CD4-positive, alpha-beta T cell (primary cell): ENCODE measurements at places on chromosomes 5 and 9.

- H3K4me3 ChIP-seq, result no peak overlapping the region
- no peaks in the 10 kb centered on the region for H3K36me3 ChIP-seq
- no peak for DNase-seq
- H3K4me1 ChIP-seq, result no peaks in the 10 kb centered on the region
- H3K27me3 ChIP-seq, result no peaks in the 10 kb centered on the region
These were observed 241.1 kb upstream of the KLF4 start for GRCh38 chr9:107730666-107731065.

GRCh38 chr9:3526997-3527940 is 1.5 kb upstream of the RFX3 start:
- no peak for DNase-seq
- peaks cover 24% of the 10 kb centered on the region for H3K4me1 ChIP-seq
- H3K27me3 ChIP-seq, result no peaks in the 10 kb centered on the region
- H3K27ac ChIP-seq, result peak overlapping the region; percentile 100
- peak overlapping the region; percentile 82 for H3K4me3 ChIP-seq
- peaks cover 4% of the 10 kb centered on the region for H3K36me3 ChIP-seq

DNA sequence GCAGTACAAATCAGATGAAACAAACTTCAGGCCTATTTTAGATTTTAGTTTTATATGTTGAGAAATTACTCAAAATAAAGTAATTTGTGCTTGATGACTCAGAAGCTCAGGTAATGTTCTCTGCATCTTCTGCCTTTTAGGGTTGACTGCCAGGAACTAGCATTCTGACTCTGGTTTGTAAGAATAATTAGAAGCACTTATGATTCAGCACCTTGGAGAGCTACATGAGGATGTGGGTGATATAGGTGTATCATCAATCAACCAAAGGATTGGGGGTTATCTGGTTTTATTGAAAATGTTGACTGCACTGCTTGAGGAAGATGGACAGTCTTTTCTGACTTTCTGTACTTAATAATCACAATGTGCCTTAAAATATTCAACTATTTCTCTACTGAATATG is 118.7 kb upstream of the SGCD start:
- H3K27ac ChIP-seq, result no peak overlapping the region
- no peak overlapping the region for H3K4me3 ChIP-seq
- no peaks in the 10 kb centered on the region for H3K36me3 ChIP-seq
- no peaks in the 10 kb centered on the region for H3K4me1 ChIP-seq
- DNase-seq, result no peak

GRCh38 chr9:107299437-107299836 is 16.4 kb downstream of the RAD23B start:
- H3K36me3 ChIP-seq, result peaks cover 16% of the 10 kb centered on the region
- DNase-seq, result no peak
- H3K4me1 ChIP-seq, result peaks cover 9% of the 10 kb centered on the region
- H3K27ac ChIP-seq, result no peak overlapping the region

GRCh38 chr5:72137826-72138409 is 30.6 kb downstream of the MAP1B start:
- H3K36me3 ChIP-seq, result no peaks in the 10 kb centered on the region
- no peak overlapping the region for H3K4me3 ChIP-seq
- peaks cover 34% of the 10 kb centered on the region for H3K27me3 ChIP-seq
- no peak overlapping the region for H3K27ac ChIP-seq
- no peak for DNase-seq
- no peaks in the 10 kb centered on the region for H3K4me1 ChIP-seq

GRCh38 chr5:142527664-142528295 is 158.1 kb downstream of the FGF1 start:
- H3K4me1 ChIP-seq, result no peaks in the 10 kb centered on the region
- no peaks in the 10 kb centered on the region for H3K36me3 ChIP-seq
- H3K27me3 ChIP-seq, result no peaks in the 10 kb centered on the region
- no peak for DNase-seq

DNA sequence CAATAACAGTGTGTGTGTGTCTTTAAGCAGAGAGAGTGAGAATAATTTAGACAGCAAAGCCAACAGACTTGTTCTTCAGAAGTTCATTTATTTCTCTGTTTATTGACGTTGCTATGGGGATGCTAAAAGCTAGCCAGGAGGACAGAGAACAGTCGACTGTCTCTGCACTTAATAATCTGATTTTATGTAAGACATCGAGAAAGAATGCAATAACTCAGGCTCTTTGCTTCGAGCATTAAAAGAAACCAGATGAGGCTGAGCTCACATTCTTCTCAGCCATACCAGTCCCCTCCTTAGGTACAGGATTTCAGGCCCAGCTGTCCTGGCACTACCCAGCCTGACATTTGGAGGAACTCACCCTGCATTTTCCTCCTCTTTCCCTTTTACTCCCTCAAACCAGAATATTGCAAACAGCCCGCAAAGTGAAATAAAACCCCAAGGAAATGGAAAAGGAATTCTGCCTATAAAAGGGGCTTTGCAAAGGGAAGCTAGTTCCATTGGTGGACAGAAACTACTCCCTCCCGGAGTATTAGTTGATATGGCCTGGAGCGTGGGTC is 44.5 kb upstream of the DPYSL3 start:
- no peak for DNase-seq
- no peaks in the 10 kb centered on the region for H3K4me1 ChIP-seq
- no peak overlapping the region for H3K4me3 ChIP-seq
- H3K36me3 ChIP-seq, result no peaks in the 10 kb centered on the region
- no peaks in the 10 kb centered on the region for H3K27me3 ChIP-seq

DNA sequence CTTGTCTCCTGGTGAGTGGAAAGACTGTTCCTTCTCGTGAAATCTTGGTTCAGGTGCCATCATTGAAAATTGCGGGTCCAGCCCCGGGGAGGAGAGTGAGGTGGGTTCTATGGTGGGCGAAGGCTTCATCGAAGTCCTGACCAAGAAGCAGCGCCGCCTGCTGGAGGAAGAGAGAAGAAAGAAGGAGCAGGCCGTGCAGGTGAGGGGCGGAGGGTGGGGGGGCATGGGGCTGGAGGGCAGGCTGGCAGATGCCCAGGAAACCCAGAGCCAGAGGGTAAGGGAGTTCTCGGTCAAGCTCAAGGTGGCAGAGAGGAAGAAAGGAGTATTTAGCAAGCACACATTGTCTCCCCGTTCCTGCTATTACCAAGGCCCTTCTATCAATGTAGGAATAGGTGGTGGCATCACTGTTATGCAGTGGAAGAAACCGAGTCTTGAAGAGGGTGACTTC is 24.3 kb upstream of the POMT1 start:
- H3K27ac ChIP-seq, result no peak overlapping the region
- no peaks in the 10 kb centered on the region for H3K27me3 ChIP-seq
- peaks cover 96% of the 10 kb centered on the region for H3K36me3 ChIP-seq
- peak; percentile 62 for DNase-seq
- H3K4me3 ChIP-seq, result no peak overlapping the region

DNA sequence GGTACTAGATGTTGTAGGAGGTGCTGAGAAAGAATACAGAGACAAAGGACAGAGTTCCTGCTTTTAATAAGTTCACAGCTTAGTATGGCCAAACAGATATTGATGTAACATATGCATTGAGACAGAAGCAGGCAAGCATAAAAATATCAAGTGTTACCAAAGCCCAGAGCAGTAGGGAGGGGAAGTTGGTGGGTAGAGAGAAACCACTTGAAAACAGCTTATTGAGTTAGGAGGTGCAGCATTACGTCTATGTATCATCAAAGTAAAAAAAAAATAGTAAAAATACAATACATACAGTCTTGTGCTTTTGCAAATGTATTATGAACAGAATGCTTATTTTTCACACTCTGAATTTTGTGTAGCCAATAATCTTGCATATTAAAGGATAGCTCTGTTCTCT is 441.8 kb upstream of the SGCD start:
- H3K27me3 ChIP-seq, result no peaks in the 10 kb centered on the region
- H3K4me1 ChIP-seq, result no peaks in the 10 kb centered on the region
- no peaks in the 10 kb centered on the region for H3K36me3 ChIP-seq
- no peak for DNase-seq

GRCh38 chr5:34717426-34718327 is 61.5 kb downstream of the RAI14 start:
- no peak overlapping the region for H3K4me3 ChIP-seq
- no peak overlapping the region for H3K27ac ChIP-seq
- H3K36me3 ChIP-seq, result no peaks in the 10 kb centered on the region
- DNase-seq, result no peak
- H3K27me3 ChIP-seq, result no peaks in the 10 kb centered on the region
- H3K4me1 ChIP-seq, result no peaks in the 10 kb centered on the region

GRCh38 chr5:168171901-168172759 is 119.3 kb upstream of the WWC1 start:
- peaks cover 3% of the 10 kb centered on the region for H3K4me1 ChIP-seq
- no peak overlapping the region for H3K27ac ChIP-seq
- H3K36me3 ChIP-seq, result no peaks in the 10 kb centered on the region
- H3K4me3 ChIP-seq, result no peak overlapping the region
- no peak for DNase-seq
- H3K27me3 ChIP-seq, result no peaks in the 10 kb centered on the region

DNA sequence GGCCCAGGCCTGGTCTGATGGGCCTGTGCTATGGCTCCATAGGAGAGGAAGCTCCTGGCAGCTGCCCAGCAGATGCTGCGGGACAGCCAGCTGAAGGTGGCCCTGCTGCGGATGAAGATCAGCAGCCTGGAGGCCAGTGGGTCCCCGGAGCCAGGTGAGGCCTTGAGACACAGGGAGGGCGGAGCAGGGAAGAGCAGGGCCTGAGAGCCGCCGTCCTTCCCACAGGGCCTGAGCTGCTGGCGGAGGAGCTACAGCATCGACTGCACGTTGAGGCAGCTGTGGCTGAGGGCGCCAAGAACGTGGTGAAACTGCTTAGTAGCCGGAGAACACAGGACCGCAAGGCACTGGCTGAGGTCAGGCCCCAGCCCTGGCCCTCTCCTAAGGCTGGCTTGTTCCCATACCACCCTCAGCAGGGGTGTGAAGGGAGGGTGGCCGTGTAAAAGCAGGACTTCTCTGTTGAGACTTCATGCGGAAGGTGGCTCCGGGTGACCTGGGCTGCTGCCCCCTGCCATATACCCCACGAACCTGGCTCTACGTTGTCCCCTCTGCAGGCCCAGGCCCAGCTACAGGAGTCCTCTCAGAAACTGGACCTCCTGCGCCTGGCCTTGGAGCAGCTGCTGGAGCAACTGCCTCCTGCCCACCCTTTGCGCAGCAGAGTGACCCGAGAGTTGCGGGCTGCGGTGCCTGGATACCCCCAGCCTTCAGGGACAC is 4.5 kb downstream of the PKN3 start:
- H3K4me3 ChIP-seq, result no peak overlapping the region
- no peaks in the 10 kb centered on the region for H3K27me3 ChIP-seq
- DNase-seq, result no peak

- no peaks in the 10 kb centered on the region for H3K36me3 ChIP-seq
- H3K27ac ChIP-seq, result no peak overlapping the region
- no peak for DNase-seq
- H3K27me3 ChIP-seq, result no peaks in the 10 kb centered on the region
- no peaks in the 10 kb centered on the region for H3K4me1 ChIP-seq
These were observed 445.0 kb upstream of the DMAC1 start for GRCh38 chr9:8244505-8245092.

DNA sequence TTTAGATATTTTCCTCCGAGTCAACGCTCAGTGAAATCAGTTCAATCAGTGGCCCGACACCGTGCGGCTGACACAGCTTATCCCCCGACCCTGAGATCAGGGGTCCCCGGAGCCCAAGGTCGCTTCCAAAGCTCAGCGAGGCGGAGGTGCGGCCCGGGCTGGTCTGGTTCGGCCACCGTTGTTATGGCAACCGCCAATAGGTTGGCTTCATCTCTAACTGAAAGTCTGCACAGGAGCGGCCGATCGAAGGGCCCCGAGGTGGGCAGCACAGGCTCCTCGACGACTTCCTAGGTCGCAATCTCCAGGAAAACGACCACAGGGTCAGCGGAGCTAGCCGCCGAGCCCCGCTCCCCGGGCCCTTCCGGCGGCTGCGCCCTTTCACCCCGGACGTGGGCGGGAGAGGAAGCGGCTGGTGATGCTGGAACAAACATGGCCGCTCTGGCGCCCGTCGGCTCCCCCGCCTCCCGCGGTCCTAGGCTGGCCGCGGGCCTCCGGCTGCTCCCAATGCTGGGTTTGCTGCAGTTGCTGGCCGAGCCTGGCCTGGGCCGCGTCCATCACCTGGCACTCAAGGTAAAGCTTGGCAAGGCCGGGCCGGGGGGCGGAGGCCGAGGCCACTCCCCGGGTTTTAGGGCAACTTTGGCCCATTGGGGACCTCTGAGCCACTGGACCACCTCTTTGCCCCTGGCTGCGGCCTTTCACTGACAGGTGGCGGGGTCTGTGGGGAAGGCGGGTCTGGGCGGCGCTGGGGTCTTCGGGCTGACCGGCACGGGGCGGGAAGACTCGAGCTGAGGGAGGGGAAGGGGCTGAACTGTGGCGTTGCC is at the start of gene GPR107:
Gene GPR107 (plus strand): TSS at position 403 of the 821 bp plus-strand sequence. CDS start 27 bp downstream, at position 430.
- no peaks in the 10 kb centered on the region for H3K27me3 ChIP-seq
- H3K27ac ChIP-seq, result peak within 1 kb of the TSS; percentile 91
- H3K4me3 ChIP-seq, result peak within 1 kb of the TSS; percentile 92
- H3K4me1 ChIP-seq, result peaks cover 39% of the 10 kb centered on the region
- peaks cover 4% of the 10 kb centered on the region for H3K36me3 ChIP-seq

DNA sequence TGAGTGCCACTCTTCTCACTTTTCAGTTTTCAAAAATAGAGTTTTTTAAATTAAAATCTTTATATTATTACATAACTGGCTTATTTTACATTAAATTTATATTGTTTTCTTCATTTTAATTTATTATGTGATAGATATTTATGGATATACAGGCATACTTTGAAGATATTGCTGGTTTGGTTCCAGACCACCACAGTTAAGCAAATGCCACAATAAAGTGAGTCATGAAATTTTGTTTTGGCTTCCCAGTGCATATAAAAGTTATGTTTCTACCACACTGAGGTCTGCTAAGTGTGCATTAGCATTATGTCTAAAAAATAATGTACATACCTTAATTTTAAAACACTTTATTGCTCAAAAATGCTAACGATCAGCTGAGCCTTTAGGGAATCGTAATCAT is 47.4 kb downstream of the NDUFS4 start:
- H3K27ac ChIP-seq, result no peak overlapping the region
- no peak overlapping the region for H3K4me3 ChIP-seq
- no peak for DNase-seq
- no peaks in the 10 kb centered on the region for H3K27me3 ChIP-seq

DNA sequence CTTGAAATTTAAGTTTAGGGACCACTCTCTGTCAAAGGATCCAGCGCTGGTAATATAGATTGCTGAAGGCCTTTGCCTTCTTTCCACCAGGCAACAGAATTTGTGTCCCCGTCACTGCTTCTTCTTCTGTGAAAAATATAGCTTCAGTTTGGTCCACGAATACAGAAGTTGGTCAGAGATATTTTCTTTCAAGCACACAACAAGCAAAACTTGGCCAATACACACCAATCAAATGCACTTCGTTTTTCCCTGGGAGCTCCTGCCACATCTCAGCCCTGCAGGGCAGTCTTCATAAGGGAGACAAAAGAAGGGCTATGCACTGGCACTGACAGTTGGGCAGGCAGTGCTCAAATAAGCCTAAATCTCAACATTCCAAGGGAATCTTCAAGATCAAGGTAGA is 22.9 kb downstream of the HAVCR2 start:
- no peaks in the 10 kb centered on the region for H3K27me3 ChIP-seq
- no peak overlapping the region for H3K4me3 ChIP-seq
- H3K4me1 ChIP-seq, result no peaks in the 10 kb centered on the region
- no peak overlapping the region for H3K27ac ChIP-seq
- H3K36me3 ChIP-seq, result peaks cover 6% of the 10 kb centered on the region

- no peak for DNase-seq
- peaks cover 57% of the 10 kb centered on the region for H3K4me1 ChIP-seq
- no peaks in the 10 kb centered on the region for H3K27me3 ChIP-seq
- no peaks in the 10 kb centered on the region for H3K36me3 ChIP-seq
- peak overlapping the region; percentile 72 for H3K27ac ChIP-seq
- peak overlapping the region; percentile 69 for H3K4me3 ChIP-seq
These were observed 246.0 kb upstream of the ANKRD55 start for GRCh38 chr5:56479126-56479525.
